Purkinje cell (primary cell): ENCODE measurements at places on chromosomes 4 and X. TPM values are rescaled to one million over a fixed set of nuclear protein-coding genes. Genes with fewer than 3 reads are reported as not detected.

The TMEM144 gene
- polyA plus RNA-seq, result 37.6 and 40.6 TPM in 2 replicates

The TMEM47 gene
- polyA plus RNA-seq, result 8.2 and 9.3 TPM in 2 replicates

The GATA1 gene
- not detected in 2 replicates for polyA plus RNA-seq

The PRPS2 gene
- polyA plus RNA-seq, result 23.7 and 46.9 TPM in 2 replicates

The OTUD6A gene
- polyA plus RNA-seq, result not detected in 2 replicates

The MAGEE2 gene
- polyA plus RNA-seq, result 5.1 TPM in 1 of 2 replicates, not detected in the other

The DGKQ gene
- 0.47 and 0.91 TPM in 2 replicates for polyA plus RNA-seq

The DUSP9 gene
- not detected in 2 replicates for polyA plus RNA-seq

The CD40LG gene
- not detected in 2 replicates for polyA plus RNA-seq

The SUPT20HL2 gene
- polyA plus RNA-seq, result not detected in 2 replicates

The ITGB1BP2 gene
- polyA plus RNA-seq, result not detected in 2 replicates

The SSX3 gene
- 0.32 TPM in 1 of 2 replicates, not detected in the other for polyA plus RNA-seq

The MEPE gene
- polyA plus RNA-seq, result not detected in 2 replicates

The RLIM gene
- 14.2 and 25.7 TPM in 2 replicates for polyA plus RNA-seq
